Gastrocnemius medialis (tissue), 4 donors: ENCODE measurements at places on chromosomes 13 and 19. TPM values are rescaled to one million over a fixed set of nuclear protein-coding genes. Genes with fewer than 3 reads are reported as not detected.
A peak's percentile ranks its signal among the peaks of the same experiment; 100 is the strongest.

GRCh38 chr13:36282821-36283432 lies 14.7 kb downstream of the CCDC169 start:
- H3K27me3 ChIP-seq = no peaks in the 10 kb centered on the region
- no peak overlapping the region for H3K4me3 ChIP-seq
- H3K4me1 ChIP-seq = no peaks in the 10 kb centered on the region

DNA sequence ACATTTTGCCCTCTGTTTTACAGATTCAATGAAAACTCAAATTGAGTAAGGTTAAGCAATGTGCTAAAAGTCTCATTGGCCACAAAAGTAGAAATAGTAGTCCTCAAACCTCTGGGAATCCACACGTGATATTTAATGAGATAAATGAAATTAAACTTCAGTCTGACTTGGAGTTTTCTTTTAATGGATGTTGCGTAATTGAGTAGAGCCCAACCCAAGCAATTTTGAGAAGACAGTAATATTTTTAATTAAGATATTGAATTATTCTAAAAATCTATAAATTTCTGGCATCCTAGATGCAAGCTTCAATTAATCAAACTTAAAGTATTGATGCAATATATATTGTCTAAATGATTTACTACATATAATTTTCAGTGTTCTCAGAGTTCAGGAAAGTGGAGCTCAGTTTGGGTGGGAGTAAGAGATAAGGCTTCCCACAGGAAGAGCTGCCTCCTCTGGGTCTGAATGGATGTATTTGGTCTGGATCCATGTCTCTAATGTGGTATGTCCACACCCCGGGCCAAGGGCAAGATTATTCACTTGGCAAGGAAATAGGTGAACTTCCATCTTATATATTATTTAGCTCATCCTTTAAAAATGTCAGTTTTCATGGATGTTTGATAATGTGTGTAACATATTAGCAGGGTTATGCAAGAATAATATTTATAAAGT lies 6.9 kb downstream of the MBNL2 start:
- H3K27me3 ChIP-seq = no peaks in the 10 kb centered on the region
- H3K4me1 ChIP-seq = peaks cover 83% of the 10 kb centered on the region
- no peaks in the 10 kb centered on the region for H3K36me3 ChIP-seq
- DNase-seq = no peak
- H3K27ac ChIP-seq = peak overlapping the region; percentile 51

GRCh38 chr19:34938886-34939285 lies 12.2 kb downstream of the ZNF30 start:
- peaks cover 2% of the 10 kb centered on the region for H3K36me3 ChIP-seq
- no peak for DNase-seq
- H3K4me3 ChIP-seq = no peak overlapping the region
- H3K4me1 ChIP-seq = no peaks in the 10 kb centered on the region
- H3K27me3 ChIP-seq = no peaks in the 10 kb centered on the region

GRCh38 chr19:708154-709143 lies at the start of gene PALM:
Gene PALM, plus strand, starts transcription at chr19:708935. Its CDS starts 212 bp downstream, at chr19:709147.
- H3K27me3 ChIP-seq = peaks cover 10% of the 10 kb centered on the region
- no peaks in the 10 kb centered on the region for H3K36me3 ChIP-seq
- peak within 1 kb of the TSS; percentile 83 for H3K27ac ChIP-seq
- H3K4me1 ChIP-seq = no peaks in the 10 kb centered on the region

GRCh38 chr13:101144808-101145419 lies 271.4 kb downstream of the NALCN start:
- H3K4me1 ChIP-seq = no peaks in the 10 kb centered on the region
- no peaks in the 10 kb centered on the region for H3K27me3 ChIP-seq
- H3K36me3 ChIP-seq = no peaks in the 10 kb centered on the region
- DNase-seq = no peak
- H3K27ac ChIP-seq = no peak overlapping the region
- H3K4me3 ChIP-seq = no peak overlapping the region

GRCh38 chr19:8584965-8585893 lies 8.0 kb upstream of the MYO1F start:
- no peak for DNase-seq
- H3K27me3 ChIP-seq = peaks cover 5% of the 10 kb centered on the region
- no peak overlapping the region for H3K4me3 ChIP-seq
- H3K4me1 ChIP-seq = no peaks in the 10 kb centered on the region

DNA sequence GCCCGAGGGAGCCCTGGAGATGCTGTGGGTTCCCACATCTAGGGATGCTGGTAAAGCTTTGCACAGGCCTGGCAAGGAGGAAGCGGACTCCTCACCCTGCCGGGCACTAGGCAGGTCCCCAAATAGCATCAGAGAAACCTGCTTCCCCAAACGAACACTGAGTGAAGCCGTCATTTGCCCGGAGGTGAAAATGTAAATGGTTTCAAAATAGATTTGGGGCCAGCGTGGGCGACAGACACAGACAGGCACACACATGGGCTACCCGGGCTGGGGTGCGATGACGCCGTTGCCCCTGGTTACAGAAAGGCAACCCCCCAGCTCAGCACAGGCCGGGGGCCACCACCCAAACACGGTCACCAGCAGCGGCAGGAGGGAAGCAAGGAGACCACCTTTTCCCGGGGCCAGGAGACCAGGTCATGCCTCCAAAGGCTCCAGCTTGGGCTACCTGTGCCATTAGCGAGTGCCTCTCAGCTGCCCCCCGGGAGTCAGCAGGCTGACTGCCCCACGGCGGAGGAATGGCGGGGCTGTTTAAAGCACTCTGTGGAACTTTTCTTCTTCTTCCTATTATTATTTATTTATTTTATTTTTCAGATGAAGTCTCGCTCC lies 47.5 kb upstream of the NDUFS7 start:
- no peak overlapping the region for H3K27ac ChIP-seq
- H3K4me3 ChIP-seq = no peak overlapping the region
- H3K4me1 ChIP-seq = no peaks in the 10 kb centered on the region
- H3K36me3 ChIP-seq = no peaks in the 10 kb centered on the region
- H3K27me3 ChIP-seq = peaks cover 8% of the 10 kb centered on the region
- DNase-seq = no peak

DNA sequence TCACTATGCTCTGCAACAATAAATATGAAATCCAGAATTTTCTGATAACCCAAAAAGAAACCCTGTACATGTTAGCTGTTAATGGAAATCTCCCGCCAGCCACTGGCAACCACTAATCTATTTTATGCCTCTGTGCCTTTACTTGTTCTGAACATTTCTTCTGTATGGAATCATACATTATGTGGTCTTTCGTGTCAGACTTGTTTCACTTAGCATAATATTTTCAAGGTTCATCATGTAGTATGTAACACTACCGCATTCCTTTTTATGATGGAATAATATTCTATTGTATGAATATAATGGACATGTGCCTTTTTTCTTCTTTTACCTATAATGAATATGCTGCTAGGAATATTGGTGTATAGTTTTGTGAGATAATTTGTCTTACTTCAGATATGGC lies 1123.3 kb downstream of the EFNB2 start:
- H3K4me3 ChIP-seq = no peak overlapping the region
- no peaks in the 10 kb centered on the region for H3K36me3 ChIP-seq
- no peaks in the 10 kb centered on the region for H3K4me1 ChIP-seq
- H3K27ac ChIP-seq = no peak overlapping the region
- no peaks in the 10 kb centered on the region for H3K27me3 ChIP-seq

- H3K27me3 ChIP-seq = no peaks in the 10 kb centered on the region
- H3K4me3 ChIP-seq = no peak overlapping the region
- no peaks in the 10 kb centered on the region for H3K4me1 ChIP-seq
- H3K27ac ChIP-seq = no peak overlapping the region
Measured at GRCh38 chr13:111424134-111424533, 103.7 kb downstream of the TEX29 start.

GRCh38 chr13:43246382-43246781 lies 223.0 kb downstream of the DNAJC15 start:
- no peak overlapping the region for H3K27ac ChIP-seq
- no peak overlapping the region for H3K4me3 ChIP-seq
- no peaks in the 10 kb centered on the region for H3K36me3 ChIP-seq
- no peaks in the 10 kb centered on the region for H3K27me3 ChIP-seq
- no peaks in the 10 kb centered on the region for H3K4me1 ChIP-seq

- H3K27me3 ChIP-seq = no peaks in the 10 kb centered on the region
- no peak for DNase-seq
- no peak overlapping the region for H3K4me3 ChIP-seq
- H3K27ac ChIP-seq = no peak overlapping the region
- no peaks in the 10 kb centered on the region for H3K36me3 ChIP-seq
Measured at GRCh38 chr13:22062478-22063205, 391.8 kb downstream of the FGF9 start.

DNA sequence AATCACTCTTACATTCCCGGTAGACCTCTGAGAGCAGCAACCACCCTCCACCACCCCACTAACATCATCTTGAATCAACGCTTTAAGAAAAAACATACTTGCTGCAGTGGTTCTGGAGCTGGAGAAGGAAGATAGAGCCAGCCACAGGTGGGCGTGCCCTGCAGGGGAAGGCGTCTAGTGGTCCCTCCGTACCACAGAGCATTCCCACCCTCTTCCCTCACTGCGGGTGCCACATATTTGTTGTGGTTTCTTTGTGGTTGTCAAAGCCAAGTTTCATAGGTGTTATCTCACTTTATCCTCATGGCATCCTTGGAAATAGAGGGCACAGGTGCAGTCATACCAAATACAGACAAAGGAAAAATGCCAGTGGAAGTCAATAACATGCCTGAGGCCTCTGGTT lies 22.2 kb downstream of the COL4A2 start:
- H3K4me3 ChIP-seq = no peak overlapping the region
- peak overlapping the region; percentile 35 for H3K27ac ChIP-seq
- H3K4me1 ChIP-seq = peaks cover 34% of the 10 kb centered on the region

DNA sequence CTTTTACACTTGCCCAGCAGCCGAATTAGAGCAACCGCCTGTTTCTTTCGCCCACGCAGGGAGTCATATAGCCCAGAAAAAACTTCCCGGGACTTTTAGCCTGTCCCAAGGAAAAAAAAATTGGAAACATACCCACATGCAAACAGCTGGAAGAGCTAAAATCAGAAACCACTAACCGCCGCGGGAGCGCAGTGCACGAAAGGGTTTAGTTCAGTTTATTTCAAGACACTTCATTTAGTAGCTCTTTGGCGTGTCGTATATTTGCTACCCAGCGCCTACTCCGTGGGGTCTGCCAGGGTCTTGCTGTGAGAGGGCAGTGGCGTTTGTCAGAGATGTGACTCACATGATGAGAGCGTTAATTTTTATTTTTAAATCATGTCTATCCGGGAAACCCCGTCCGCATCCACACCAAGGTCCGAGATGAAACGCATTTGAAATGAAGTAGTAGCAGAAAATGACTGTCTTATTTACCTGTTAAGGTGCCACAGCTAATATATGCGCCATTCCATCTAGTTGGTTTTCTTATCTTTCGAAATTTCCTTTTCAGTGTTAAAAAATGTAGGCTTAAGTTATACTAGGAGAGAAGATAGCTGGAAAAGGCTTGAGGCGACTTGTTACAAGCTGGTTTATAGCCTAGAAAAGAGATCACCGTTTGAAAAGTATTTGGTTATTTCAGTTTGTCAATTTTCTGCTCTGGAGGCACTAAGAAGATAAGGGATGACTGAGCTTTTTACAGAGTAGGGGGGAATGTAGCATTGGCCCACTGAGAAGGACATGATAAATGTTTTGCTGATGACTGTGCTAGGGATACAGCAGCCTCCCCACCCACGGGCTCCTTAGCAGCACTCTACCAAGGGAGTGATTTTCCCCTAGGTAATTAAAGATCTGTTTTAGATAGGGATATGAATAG lies 1.7 kb downstream of the KLF5 start:
- peak overlapping the region; percentile 81 for H3K4me3 ChIP-seq
- H3K27me3 ChIP-seq = peaks cover 7% of the 10 kb centered on the region
- H3K27ac ChIP-seq = peak overlapping the region; percentile 93
- peak; percentile 28 for DNase-seq

- H3K27ac ChIP-seq = peak overlapping the region; percentile 86
- no peaks in the 10 kb centered on the region for H3K36me3 ChIP-seq
- H3K27me3 ChIP-seq = no peaks in the 10 kb centered on the region
- H3K4me1 ChIP-seq = peaks cover 23% of the 10 kb centered on the region
Measured at GRCh38 chr19:16367261-16367683, 42.6 kb downstream of the KLF2 start.

GRCh38 chr19:36009220-36009619 lies 607 bp upstream of the SYNE4 start:
- peaks cover 12% of the 10 kb centered on the region for H3K4me1 ChIP-seq
- H3K4me3 ChIP-seq = peak overlapping the region; percentile 41

- H3K4me3 ChIP-seq = no peak overlapping the region
- H3K4me1 ChIP-seq = peaks cover 5% of the 10 kb centered on the region
- no peaks in the 10 kb centered on the region for H3K36me3 ChIP-seq
- no peak overlapping the region for H3K27ac ChIP-seq
- peaks cover 30% of the 10 kb centered on the region for H3K27me3 ChIP-seq
Measured at GRCh38 chr19:33063356-33063752, 1.3 kb downstream of the RHPN2 start.

GRCh38 chr13:40341096-40341471 lies 325.4 kb downstream of the FOXO1 start:
- no peak for DNase-seq
- H3K27me3 ChIP-seq = no peaks in the 10 kb centered on the region
- H3K36me3 ChIP-seq = no peaks in the 10 kb centered on the region
- H3K27ac ChIP-seq = no peak overlapping the region
- peaks cover 52% of the 10 kb centered on the region for H3K4me1 ChIP-seq

GRCh38 chr19:51076631-51077213 lies 6.0 kb downstream of the KLK14 start:
- no peaks in the 10 kb centered on the region for H3K4me1 ChIP-seq
- no peak for DNase-seq
- no peak overlapping the region for H3K4me3 ChIP-seq
- H3K36me3 ChIP-seq = no peaks in the 10 kb centered on the region
- H3K27me3 ChIP-seq = no peaks in the 10 kb centered on the region
- H3K27ac ChIP-seq = no peak overlapping the region

GRCh38 chr19:40614622-40615411 lies 13.6 kb downstream of the LTBP4 start:
- no peaks in the 10 kb centered on the region for H3K36me3 ChIP-seq
- H3K27ac ChIP-seq = peak overlapping the region; percentile 58
- no peaks in the 10 kb centered on the region for H3K27me3 ChIP-seq
- peaks cover 7% of the 10 kb centered on the region for H3K4me1 ChIP-seq
- DNase-seq = peak; percentile 67

- H3K4me1 ChIP-seq = peaks cover 28% of the 10 kb centered on the region
- no peaks in the 10 kb centered on the region for H3K36me3 ChIP-seq
- H3K27me3 ChIP-seq = no peaks in the 10 kb centered on the region
- DNase-seq = no peak
- peak overlapping the region; percentile 93 for H3K27ac ChIP-seq
Measured at GRCh38 chr19:11375143-11375948, 880 bp downstream of the SWSAP1 start.

DNA sequence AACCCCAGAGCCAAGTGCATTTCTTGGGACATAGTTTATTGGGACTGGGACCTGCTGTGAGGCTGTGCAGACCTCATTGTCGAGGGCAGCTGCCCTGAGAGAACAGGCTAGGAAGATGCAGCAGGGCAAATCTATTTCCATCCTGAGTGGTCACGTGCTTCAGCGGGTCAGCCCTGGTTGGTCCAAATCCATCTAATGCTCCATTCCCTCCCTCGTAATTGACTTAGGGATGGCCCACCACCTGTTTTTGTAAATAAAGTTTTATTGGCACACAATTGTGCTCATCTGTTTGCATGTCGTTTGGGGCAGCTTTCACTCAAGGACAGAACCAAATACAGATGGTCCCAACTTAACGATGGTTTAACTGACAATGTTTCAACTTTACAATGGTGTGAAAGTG lies 75.5 kb upstream of the ADGRE5 start:
- no peak overlapping the region for H3K4me3 ChIP-seq
- no peaks in the 10 kb centered on the region for H3K27me3 ChIP-seq
- no peak overlapping the region for H3K27ac ChIP-seq
- H3K4me1 ChIP-seq = no peaks in the 10 kb centered on the region
- no peaks in the 10 kb centered on the region for H3K36me3 ChIP-seq
- no peak for DNase-seq

ALG5 gene
- 11.9 TPM for total RNA-seq

F10 gene
- total RNA-seq = 1.00 TPM

CRB3 gene
- total RNA-seq = not detected

ANKRD24 gene
- 0.46 TPM for total RNA-seq

RASAL3 gene
- 0.36 TPM for total RNA-seq

SLC1A6 gene
- total RNA-seq = not detected

CYP2F1 gene
- not detected for total RNA-seq
